Substantia nigra (tissue), 51 donors: ENCODE measurements at places on chromosomes 12 and 14.

- no peak for DNase-seq
These were observed 2.1 kb downstream of the TDP1 start for GRCh38 chr14:89957791-89958190.

- DNase-seq = no peak
These were observed 369.7 kb upstream of the SYT1 start for GRCh38 chr12:78494911-78495310.

GRCh38 chr12:39835517-39836489, 216.2 kb upstream of the ABCD2 start:
- no peak for DNase-seq

DNA sequence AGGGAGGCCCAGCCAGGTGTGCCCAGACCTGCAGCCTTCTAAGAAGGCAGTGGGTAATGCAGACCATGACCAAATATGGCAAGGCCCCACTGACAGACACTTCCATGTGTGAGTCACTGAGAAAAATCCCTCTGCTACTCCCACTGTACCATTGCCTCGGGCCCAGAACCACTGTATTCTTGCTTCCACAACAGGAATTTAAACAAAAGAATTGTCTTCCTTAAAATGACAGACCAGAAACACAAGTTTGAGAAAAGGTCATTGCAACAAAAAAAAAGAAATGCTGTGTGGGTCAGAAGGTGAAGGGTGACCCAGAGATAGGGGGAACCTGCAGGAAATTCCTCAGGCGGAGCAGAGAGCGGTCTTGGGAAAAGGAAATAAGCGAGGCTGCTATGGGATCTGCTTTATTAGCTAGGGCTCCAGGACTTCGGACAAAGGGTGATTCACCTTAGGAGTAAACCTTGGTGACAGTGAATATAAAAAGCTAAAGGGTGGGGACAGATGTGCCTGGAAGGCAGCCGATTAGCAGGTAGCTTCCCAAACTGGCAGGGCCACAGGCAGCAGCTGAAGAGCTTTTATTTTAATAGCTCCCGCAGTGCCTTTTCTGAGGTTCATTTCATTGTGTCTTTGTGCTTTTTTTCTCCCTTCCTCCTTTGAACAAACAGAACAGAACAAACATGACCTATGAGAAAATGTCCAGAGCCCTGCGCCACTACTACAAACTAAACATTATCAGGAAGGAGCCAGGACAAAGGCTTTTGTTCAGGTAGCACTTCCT, 185.3 kb upstream of the BCL2L14 start:
- DNase-seq = no peak

- no peak for DNase-seq
These were observed 287.7 kb upstream of the RTL1 start for GRCh38 chr14:101191101-101191720.

- DNase-seq = no peak
These were observed at the start of gene NYNRIN for GRCh38 chr14:24398653-24399446. Gene NYNRIN, plus strand, starts transcription at chr14:24399003. Its CDS starts 244 bp downstream, at chr14:24399247.
